H4 (cell line): ENCODE measurements at places on chromosomes 5 and 9. TPM values are rescaled to one million over a fixed set of nuclear protein-coding genes. Genes with fewer than 3 reads are reported as not detected.

Gene FOXD4
- total RNA-seq, result 1.2 TPM in 1 of 2 replicates, not detected in the other

Gene PCDHA2
- 0.72 and 0.82 TPM in 2 replicates for total RNA-seq

Gene PDLIM4
- total RNA-seq, result 79.8 and 96.0 TPM in 2 replicates

Gene ZFP37
- 2.3 and 2.4 TPM in 2 replicates for total RNA-seq

Gene ABCA1
- 10.9 and 11.6 TPM in 2 replicates for total RNA-seq

Gene PPP3R2
- not detected in 2 replicates for total RNA-seq

Gene ACSL6
- 0.43 and 0.46 TPM in 2 replicates for total RNA-seq

Gene SVEP1
- total RNA-seq, result 0.16 and 0.41 TPM in 2 replicates

Gene ADAMTS16
- 1.3 and 1.7 TPM in 2 replicates for total RNA-seq

GRCh38 chr9:106526716-106527204, 336.2 kb upstream of the ZNF462 start:
- DNase-seq, result no peak

DNA sequence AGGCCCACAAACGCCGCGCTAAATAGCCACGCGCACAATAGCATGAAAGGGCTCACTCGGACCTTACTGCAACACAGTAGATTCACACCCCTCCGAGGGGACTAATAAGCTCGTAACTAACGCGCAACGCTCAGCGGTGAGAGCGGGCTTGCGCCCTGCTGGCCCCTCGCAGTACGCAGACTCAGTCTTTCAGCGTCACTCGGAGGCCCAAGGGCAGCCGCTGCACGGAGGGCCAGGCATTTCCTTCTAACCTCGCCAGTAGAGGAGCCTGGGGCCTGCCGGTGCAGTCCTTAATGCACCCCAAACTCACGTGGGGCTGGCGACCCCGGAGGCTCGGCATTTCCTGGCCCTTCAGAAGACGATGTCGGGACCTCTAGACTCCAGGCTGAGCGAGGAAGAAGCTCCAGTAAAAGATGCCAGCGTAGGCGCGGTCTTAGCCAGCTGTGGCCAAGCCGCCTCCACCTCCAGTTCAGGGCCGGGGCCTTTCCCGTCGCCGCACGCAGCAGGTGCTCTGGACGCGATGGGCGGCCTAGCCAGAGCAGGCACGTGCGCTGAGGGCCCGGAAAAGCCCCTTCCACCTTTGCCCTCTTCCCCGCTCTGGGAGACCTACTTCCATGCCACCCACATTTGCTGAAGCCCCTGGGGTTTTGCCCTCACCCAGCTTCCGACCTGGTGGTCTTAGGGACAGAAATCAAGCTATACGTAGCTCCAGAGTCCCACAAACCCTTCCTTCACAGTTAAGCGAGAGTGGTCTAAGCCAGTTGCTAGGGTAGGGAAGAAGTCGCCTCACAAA, 38.3 kb upstream of the TIFAB start:
- DNase-seq, result no peak

DNA sequence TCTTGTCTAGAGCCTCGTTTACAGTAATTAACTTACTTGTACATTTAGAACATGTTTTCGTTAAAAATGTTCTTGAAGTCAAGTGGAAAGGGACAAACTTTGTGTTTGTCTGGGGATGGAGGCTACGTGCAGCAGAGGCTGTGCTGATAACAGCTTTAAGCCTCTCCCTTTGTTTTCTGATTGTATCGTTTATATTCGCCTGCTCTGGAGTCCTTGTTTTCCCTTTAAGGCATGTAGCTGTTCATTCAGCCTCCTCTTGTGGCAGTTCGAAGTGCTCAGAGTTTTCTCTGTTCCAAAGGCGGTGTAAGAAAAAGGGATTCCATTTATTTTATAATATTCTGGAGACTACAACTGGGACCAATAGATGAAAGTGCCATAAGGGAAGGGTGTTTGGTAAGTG, 1.9 kb downstream of the SLC36A1 start:
- DNase-seq, result no peak

DNA sequence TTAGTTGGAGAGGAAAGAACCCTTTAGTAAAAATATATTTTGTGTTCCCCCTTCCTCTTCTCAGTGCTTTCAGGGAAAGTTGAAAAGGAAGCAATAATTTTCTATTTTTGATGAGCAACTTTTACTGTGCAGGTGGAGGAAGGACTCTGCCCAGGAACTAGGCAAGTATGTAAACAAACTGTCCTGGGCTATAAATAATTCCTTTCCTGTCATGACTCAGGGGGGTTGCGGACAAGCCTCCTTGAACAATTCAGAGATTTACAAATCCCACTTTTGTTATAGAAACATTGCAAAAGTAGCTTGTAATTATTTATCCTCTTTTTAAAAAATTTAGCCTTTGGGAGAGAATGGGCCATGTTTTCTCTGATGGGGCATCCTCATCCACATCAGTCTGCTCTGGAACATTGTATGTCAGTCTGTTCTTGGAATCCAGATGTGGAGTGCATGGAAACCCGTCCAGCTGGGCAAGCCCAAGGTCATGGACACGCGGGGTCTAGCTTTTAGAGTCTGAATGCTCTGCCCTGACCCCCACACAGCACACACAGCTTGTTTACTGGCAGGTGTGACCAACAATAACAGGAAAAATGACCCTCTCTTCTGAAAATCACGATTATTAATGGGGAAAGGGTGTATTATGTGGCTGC, 127.6 kb downstream of the GADD45G start:
- no peak for DNase-seq

DNA sequence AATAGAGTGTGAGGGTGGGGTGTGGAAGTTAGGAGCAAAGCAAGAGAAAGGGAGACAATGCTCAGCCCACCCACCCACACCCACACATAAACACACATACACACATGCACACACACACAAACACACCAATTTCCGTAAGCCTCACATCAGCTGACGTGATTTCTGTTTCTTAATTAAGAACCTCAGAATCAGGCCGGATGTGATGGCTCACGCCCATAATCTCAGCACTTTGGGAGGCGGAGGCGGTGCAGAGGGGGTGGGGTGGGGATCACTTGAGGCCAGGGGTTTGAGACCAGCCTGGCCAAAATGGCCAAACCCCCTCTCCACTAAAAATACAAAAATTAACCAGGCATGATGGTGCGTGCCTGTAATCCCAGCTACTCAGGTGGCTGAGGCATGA, 26.4 kb upstream of the PIK3R1 start:
- no peak for DNase-seq

DNA sequence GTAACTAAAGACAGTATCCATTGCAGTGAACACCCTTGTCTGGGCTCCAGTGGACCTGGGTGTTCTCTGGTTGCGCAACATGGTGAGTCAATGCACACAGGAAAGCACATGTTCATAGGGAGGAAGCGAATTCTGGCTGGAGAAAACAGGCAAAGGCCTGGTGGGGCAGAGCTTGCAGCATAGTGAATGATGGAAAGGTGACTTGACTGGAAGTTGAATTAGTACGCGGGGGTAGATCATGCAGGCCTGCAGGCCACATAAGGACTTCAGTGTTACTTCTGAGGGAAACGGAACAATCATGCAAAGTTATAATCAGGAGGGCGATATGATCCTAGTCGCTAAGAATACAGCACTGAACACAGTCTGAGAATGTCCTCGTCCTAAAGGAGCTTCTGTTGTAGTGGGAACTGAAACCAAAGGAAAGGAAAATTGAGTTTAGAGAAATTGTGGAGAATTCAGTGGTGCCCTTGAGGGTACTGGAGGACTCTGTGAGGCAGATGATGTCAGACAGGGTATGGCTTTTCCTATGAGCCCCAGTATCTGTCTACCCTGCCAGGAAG, 71.9 kb upstream of the RANBP3L start:
- DNase-seq, result peak; percentile 75

DNA sequence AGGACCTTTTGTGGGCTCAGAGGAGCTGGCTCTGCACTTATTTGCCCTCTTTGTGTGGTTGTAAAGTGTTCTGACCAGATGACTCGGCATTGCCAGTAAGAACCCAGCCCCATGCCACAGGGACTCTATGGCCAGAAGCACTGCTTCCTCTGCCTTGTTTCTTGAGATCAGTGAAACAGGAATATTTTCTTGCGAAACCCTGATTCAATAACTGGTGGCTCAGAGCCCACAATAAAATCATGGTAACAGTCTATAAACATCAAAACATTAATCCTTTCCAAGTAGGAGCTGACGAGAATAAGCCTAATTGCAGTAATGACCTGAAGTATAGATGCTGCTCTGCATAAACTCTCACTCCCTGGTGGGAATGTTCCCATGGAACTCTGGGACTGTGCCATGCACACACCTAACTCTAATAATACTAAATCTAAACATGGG, 344.3 kb downstream of the ZNF608 start:
- peak; percentile 52 for DNase-seq

GRCh38 chr5:132372542-132372941, 3.0 kb downstream of the SLC22A5 start:
- DNase-seq, result no peak

DNA sequence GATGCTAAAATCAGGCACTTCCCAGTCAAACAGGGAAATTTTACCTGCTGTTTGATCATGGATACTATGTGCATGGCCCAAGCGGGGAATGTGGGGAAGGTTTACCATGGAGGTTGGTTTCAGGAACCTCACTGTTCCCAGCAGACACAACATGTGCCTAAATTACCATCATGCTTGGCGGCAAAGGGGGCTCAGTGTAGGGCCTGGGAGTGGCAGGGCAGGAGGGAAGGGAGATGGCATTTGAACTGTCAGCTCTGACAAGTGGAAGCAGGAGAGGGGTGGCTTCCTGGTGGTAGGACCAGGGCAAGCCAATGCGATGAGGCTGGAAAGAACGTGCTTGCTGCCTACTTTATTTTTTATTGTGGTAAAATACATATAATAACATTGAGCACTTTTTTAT, 71.7 kb upstream of the SLC25A51 start:
- no peak for DNase-seq

- DNase-seq, result no peak
Measured at GRCh38 chr9:20070336-20070735, 281.5 kb upstream of the SLC24A2 start.

GRCh38 chr5:120017513-120017912, 388.2 kb downstream of the FAM170A start:
- no peak for DNase-seq

DNA sequence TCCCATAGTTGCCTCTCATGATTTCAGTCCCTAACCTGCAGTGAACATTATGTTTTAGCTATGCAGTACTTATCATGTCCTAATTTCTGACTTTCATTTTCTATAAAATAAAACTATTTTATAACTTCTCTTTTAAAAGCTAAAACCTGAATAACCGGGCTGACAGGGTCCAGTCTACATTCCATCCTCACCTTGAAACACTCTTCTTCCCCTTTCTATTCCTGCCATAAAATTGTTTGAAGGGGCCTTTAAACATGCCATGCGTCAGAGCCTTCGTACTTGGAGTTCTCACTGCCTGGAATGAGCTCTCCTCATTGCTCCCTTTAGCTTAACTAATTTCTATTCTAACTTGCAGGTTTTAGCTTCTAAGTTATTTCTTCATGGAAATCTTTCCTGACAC, 143.0 kb upstream of the PRLR start:
- no peak for DNase-seq
